Erythroblast (primary cell): ENCODE measurements at places on chromosomes 2 and 18.
A peak's percentile ranks its signal among the peaks of the same experiment; 100 is the strongest.

DNA sequence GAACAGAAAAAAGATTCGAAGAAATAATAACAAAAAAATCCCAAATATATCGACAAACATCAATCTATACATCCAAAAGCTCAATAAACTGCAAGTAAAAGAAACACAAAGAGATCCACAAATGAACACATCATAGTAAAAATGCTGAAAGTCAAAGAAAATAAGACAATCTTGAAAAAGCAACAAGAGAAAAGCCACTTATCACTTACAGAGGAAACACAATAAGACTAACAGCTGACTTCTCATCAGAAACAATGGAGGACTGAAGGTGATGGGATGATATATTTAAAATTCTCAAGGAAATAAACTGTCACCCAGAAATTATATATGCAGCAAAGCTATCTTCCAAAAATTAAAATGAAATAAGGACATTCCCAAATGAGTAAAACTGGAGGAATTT is 140.3 kb downstream of the NDUFA10 start:
- peak; percentile 8 for DNase-seq

DNA sequence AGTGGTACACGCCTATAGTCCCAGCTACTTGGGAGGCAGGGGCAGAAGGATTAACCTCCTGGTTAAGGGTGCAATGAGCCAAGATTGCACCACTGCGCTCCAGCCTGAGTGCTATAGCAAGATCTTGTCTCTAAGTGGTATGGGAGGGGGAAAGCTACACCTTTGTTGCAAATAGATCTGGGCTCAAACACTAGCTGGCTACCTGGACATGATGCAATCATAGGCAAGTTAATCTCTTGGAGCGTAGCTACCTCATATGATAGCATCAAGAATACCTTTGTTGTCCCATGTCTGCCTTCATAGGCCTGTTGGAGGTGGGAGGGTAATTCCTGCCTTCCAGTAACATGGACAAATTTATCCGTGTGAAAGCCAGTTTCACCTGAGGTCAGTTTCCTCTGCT is 15.7 kb downstream of the KLHL29 start:
- DNase-seq = no peak

DNA sequence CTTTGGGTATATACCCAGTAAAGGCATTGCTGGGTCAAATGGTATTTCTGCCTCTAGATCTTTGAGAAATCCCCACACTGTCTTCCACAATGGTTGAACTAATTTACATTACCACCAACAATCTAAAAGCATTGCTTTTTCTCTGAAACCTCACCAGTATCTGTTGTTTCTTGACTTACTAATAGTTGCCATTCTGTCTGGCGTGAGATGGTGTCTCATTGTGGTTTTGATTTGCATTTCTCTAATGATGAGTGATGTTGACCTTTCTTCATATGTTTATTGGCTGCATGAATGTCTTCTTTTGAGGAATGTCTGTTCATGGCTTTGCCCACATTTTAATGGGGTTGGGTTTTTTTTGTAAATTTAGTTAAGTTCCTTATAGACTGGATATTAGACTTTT is 382.6 kb upstream of the ZNF804A start:
- no peak for DNase-seq

- no peak for DNase-seq
These were observed 103.3 kb upstream of the OSR1 start for GRCh38 chr2:19461504-19462255.

- DNase-seq = no peak
These were observed 6.0 kb downstream of the SRBD1 start for GRCh38 chr2:45605116-45605515.

DNA sequence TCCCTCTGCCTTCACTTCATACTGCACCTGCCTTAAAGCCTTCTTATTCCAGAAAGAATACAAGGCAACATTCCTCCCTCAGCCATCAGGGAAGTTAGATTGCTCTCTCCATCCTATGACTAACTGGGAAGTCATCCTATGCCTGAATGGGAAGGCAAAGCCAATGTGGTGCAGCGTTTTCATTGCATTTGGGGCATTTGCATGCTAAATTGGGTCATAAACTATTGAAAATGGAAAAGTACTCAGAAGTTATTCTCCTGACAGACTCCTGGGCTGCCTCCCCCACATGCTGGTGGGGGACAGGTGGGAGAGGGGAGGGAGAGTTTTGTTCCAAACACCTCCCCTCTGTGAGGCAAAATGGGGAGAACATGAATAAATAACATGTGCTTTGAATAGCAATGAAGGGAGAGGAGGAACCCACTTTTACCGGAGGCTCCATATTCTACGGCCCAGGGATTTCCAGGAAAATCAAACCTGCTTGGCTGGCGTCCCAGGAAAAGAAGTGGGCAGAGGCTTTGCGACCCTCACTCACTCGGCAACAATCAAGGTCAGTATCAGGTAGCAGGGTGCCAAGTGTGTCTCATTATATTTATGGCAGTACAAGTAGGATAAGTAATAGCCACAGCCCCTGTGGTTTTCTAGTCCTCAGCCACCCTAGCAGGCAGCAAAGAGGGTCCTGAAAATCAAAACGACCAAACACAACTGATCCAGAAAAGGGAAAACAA is 84.1 kb downstream of the BOD1L2 start:
- DNase-seq = no peak

DNA sequence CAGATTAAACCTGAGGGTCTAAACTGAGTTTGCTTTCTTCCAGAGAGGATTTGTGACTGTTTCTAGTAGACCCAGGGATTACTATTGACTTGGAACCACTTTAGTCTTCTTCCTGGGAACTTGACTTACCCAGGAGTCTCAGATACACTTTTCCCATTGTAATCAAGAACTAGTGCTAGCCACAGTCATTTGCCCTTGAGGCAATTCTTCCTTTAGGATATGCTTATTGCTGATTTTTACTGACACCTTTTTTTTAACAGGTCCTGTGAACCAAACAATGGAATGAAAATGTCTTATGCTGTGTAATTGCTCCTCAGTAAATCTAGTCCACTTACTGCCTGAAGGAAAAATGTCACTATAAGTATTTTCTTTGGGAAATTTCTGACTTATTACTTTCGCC is 78.3 kb downstream of the TAF4B start:
- DNase-seq = no peak

- DNase-seq = no peak
These were observed 96.9 kb upstream of the RMP24 start for GRCh38 chr18:35875566-35875965.

- DNase-seq = no peak
These were observed 187.6 kb upstream of the SPRED2 start for GRCh38 chr2:65620026-65620425.

DNA sequence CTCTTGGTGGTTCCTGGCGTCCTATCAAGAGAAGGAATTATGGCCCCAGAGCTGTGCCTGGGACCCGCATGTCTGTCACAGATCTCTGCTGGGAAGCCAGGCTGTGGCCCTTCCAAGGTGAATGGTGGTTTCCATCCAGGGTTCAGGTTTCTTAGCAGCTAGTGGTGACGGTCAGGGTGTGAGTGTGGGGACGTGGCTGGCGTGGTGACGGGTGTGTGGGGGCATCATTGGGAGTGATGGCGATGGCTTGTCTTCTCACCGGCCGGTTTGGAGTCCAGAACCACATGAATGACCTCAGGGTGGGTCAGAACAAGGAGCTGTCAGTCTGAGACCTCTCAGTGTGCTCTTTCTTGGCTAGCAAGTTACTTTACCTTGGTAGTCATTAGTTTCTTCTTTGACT is 52.6 kb downstream of the AGAP1 start:
- DNase-seq = no peak

DNA sequence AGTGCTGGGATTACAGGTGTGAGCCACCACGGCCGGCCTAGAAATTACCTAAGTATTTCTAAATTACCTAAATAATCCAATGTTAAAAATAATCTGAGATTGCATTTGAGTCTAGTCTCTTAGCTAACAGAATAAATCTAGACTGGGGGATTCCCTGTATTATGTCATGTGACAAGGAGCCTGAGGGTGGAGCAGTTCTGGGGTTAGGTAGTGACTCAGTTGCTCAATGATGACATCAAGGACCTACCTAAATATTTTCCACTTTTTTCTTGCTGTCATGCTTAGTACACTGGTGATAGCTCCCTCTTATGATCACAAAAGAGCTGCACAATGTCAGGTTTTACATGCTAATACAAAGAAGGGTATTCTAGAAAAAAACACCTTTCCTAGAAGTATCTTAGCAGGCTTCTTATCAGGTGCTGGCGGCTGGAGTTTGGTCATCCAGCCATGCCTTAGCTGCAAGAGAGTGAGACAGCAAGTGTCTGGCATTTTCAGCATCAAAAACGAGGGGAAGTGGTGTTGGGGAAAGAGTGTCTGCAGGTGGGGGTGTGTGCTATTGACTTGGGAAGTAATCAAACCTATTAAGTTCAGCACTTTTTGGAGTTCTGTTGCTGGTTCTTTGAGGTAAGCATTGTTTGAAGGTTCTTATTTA is 17.5 kb upstream of the CEP192 start:
- DNase-seq = peak; percentile 21

- peak; percentile 87 for DNase-seq
These were observed 11.0 kb upstream of the UBE2F start for GRCh38 chr2:237955640-237956401.

- no peak for DNase-seq
These were observed 110.0 kb upstream of the RASGRP3 start for GRCh38 chr2:33366473-33366872.

GRCh38 chr18:11159844-11160243 is 10.5 kb upstream of the PIEZO2 start:
- DNase-seq = no peak

- DNase-seq = no peak
These were observed 28.7 kb upstream of the LRRC30 start for GRCh38 chr18:7202169-7202568.

DNA sequence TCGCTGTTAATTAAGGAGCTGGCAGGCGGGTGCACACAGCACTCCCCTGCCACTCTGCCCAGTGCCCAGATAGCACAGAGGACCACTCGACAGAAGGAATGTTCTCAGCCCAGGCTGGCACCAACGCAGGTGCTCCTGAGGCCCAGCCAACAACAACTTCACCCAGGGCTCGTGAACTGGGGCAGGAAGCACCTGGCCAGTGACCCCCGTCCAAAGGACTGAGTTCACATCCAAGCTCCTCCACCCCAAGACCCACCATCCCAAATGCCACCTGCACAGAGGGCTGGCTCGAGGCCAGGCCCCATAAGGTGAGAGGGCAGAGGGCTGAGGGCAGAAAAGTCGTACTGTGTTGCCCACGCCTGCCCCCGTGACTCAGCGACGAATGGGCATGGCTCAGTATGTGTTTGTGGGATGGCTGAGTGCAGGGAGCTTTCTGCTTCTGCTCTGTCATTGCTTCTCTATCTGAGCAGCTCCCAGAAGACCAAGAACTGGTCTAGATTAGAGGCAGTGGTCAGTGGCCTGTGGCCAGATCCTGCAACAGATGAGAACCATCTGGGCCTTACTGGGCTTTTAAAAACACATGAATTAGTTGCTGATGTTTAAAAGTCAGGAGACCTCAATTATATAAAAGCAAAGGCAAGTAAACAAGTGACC is 68.4 kb downstream of the POLR1A start:
- DNase-seq = peak; percentile 69

GRCh38 chr2:75453384-75454240 is 107.1 kb downstream of the EVA1A start:
- no peak for DNase-seq

- DNase-seq = no peak
These were observed 53.5 kb upstream of the FN1 start for GRCh38 chr2:215489288-215489848.

GRCh38 chr2:222635295-222635694 is 20.6 kb downstream of the FARSB start:
- no peak for DNase-seq

DNA sequence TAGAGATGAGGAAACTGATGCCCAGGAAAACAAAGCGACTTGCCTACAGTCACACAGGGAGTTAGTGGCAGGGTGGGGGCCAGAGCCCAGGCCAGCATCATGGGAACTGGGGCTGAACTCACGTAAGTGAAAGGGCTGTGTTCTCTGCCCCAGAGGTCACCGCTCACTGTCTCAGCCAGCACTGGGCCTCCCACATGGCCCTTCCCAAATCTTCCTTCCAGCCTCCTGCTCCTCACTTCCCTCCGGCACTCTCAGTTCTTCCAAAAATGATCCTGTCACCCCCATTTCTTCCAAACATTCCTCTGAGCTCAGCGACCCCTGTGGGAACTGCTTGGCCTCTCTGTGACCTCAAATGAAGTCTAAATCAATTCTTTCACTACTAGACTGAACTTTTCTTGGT is 90.5 kb upstream of the TMEM247 start:
- DNase-seq = no peak

GRCh38 chr2:223692191-223692947 is 90.2 kb upstream of the SCG2 start:
- peak; percentile 41 for DNase-seq

DNA sequence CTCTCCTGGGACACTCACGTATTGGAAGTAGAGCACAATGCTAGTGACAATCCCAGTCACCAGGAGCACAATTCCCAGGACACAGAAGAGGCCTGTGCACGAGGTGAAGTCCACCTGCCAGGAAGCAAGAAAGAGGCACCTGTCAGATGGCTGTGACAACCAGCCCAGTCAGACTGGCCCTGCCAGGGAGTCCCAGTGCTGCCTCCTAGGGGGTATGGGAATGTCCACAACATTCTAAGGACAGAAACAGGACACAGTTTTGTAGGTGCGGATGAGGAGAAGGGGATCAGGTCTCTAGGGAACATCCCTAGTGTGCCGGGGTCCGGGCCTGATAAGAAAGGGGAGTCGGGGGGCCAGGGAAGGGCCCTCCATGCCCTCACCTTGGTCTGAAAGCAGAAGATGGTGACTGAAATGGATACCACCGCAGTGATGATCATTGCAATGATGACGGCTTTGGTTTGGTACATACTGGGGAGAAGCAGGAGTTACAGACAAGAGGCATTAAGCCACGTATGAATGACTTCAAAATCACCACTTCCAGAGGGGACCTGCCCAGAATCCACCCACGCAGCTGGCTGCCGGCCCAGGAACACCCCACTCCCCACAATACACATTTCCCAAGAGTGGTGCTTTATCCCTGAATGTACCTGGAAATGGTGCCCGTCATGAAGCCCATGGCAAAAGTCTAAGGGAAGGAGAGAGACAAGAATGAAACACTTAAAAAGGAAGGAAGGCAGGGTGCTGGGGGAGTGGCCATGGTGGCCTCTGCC is 6.9 kb downstream of the PNKD start:
- no peak for DNase-seq

GRCh38 chr2:26942543-26943295 is 27.7 kb upstream of the MAPRE3 start:
- peak; percentile 59 for DNase-seq

DNA sequence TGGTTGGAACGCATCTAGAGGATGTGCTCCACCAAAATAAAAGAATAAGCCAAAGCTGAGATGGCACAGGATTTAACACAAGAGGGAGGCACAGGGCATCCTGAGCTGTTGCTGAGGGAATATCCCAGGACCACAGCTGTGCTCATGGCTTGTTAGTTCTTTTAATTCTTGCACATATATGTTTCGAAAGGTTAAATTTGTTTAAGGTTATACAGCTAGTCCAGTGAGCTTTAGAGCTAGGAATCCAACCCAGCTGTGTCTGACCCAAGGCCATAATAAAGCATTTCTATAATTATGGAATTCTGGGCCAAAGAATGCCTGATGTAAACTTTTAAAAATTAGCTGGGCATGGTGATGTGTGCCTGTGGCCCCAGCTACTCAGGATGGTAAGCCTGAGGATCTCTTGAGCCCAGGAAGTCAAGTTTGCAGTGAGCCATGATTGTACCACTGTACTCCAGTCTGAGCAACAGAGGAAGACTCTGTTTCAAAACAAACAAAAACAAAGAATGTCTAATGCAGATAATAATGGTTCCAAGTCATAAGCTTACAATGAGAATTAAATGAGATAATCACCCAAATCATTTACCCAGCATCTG is 66.4 kb upstream of the CCBE1 start:
- DNase-seq = no peak

- DNase-seq = no peak
These were observed 23.3 kb upstream of the MTA3 start for GRCh38 chr2:42545023-42545721.
